ENCODE measurements at places on chromosomes 2 and 18.

DNA sequence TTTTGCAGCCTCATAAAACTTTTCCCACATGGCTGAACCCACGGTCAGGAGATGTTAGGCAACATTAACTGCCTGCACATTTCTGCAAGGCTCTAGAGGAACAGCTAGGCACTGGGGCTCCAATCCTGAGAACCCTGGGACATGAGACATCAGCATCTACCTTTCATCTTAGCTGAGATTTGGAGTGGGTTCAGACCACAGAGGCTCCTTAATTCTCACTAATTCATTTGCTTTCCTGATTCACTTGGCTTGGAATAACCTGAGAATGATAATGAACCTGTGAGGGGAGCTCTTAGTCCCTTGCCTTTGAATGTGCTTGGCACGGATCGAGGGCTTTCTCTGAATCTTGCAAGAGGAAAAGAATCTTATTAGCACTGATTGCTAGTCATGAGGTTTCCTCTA, 266.2 kb downstream of the FIGN start:
- no peak for ATAC-seq

- no peak for ATAC-seq
Measured at GRCh38 chr18:54215069-54215468, 9.4 kb downstream of the MBD2 start.

- no peak for ATAC-seq
Measured at GRCh38 chr2:9392898-9393765, 30.2 kb downstream of the ITGB1BP1 start.

GRCh38 chr18:56990678-56991077, 156.2 kb upstream of the BOD1L2 start:
- ATAC-seq: no peak

DNA sequence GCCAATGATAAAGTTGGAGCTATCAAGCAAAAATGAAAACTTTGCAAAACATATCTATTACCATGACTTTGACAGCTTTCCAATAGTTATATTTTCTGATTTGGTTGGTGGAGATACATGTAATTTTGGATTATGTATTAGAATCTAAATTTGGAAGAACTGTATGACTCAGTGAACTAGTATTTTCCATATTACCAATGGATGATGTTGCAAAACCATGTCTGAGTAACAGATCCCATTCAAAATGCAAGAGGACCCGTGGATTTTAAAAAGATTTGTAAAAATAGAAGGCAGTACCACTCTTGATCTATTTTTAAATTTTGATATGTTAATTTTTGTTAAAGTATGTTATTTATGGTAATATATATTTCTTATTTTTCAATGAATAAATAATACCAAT, 83.0 kb downstream of the TAF4B start:
- no peak for ATAC-seq

GRCh38 chr2:9885036-9885684, 41.9 kb downstream of the TAF1B start:
- ATAC-seq: no peak

GRCh38 chr2:192047315-192048107, 147.2 kb downstream of the TMEFF2 start:
- no peak for ATAC-seq

GRCh38 chr2:57759131-57759530, 287.5 kb upstream of the VRK2 start:
- no peak for ATAC-seq

DNA sequence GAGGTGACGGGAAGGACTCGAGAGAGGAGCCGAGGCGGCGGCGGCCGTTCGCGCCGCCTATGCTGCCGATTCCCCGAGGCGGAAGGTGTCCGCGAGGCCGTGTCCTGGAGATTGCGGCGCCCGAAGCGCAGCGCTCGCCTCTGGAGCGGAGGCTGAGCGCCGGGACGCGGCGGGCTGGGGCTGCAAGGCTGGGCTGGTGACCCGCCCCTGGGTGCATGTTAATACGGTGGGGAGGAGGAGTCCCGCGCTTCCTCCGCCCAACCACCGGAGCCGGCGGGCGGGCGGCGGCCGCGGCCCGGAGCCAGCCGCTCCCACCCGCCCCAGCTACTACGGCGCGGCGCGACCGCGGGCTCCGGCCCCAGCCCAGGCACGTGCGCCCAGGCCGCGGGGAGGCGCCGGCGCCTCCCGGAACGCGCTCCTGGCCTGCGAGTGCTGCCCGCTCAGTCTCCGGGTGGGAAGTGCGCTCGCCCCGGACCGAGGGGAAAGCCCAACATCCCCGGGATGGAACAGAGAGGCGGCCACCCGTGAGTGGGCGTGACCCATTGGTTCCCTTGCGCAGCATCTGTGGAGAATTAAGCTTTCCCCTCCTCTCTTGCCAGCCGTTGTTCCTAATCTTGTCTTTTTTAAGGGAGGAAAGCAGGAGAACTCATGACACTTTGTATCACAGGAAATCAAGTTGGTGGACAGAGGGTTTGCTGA, at the start of gene DLGAP1:
DLGAP1 (minus strand) TSS at position 195 of the 699 bp plus-strand sequence.
- peak; percentile 41 for ATAC-seq

- no peak for ATAC-seq
Measured at GRCh38 chr2:121707920-121708361, 28.7 kb downstream of the NIFK start.

- peak; percentile 22 for ATAC-seq
Measured at GRCh38 chr2:196233805-196234475, 62.6 kb upstream of the STK17B start.

GRCh38 chr2:31660165-31660564, 79.4 kb upstream of the SRD5A2 start:
- ATAC-seq: no peak

GRCh38 chr2:41867553-41867952, 180.3 kb upstream of the PKDCC start:
- ATAC-seq: no peak

DNA sequence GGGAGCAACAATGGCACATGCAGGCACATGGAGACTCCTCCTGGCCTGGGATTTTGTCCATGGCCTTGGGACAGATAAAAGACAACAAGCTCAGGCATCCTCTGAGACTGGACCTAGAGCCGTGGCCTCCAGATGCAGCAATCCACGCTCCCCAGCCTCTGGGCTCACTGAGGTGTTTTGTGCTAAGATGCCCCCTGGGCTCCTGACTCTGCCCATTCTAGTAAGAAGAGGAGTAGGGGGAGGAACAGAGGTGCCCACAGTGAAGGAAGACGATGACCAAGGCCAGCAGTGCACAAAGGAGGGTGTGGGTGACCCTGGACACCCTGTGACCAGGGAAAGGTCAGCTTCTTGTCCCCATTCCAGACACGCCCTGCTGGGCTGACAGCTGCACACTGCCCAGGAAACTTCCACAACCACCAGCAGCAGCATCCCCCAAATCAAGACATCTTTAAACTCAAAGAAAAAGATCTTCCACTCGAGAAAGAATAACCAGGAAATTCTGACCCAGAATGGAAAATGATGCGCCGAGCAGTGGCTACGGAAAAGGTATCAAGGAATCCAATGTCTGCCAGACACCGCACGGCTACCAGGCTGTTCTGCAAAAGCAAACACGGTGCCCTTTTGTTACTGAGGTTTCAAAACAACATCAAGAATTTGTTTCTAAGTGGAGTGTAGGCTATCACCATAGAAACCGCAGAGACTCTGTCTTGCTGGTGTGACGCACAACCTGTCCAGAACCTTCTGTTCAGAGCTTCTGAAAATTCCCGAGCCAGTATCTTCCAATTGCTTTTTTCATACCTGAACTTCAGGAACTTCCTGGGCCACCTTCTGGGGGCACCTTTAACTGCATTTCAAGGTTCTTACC, 65.5 kb downstream of the ZNF516 start:
- ATAC-seq: no peak

GRCh38 chr2:63422556-63422955, 165.7 kb downstream of the WDPCP start:
- no peak for ATAC-seq

GRCh38 chr2:46187112-46187618, 110.0 kb upstream of the EPAS1 start:
- peak; percentile 97 for ATAC-seq

DNA sequence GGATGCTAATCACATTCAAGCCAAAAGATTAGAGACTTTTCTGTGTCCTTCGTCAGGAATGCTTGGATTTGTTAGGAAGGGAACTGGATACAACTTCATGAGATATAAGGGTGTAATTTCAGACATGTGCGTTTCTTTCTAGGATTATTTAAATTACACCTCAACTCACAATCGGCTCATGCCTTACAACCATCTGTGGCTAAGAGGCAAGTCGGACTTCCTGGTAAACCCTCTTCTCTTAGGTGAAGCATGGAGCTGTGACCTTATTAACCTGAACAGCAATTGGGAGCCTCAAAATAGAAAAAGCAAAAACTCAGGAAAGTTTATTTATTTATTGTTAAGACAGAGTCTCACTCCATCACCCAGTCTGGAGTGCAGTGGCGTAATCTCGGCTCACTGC, 61.8 kb downstream of the SEMA4F start:
- ATAC-seq: no peak

DNA sequence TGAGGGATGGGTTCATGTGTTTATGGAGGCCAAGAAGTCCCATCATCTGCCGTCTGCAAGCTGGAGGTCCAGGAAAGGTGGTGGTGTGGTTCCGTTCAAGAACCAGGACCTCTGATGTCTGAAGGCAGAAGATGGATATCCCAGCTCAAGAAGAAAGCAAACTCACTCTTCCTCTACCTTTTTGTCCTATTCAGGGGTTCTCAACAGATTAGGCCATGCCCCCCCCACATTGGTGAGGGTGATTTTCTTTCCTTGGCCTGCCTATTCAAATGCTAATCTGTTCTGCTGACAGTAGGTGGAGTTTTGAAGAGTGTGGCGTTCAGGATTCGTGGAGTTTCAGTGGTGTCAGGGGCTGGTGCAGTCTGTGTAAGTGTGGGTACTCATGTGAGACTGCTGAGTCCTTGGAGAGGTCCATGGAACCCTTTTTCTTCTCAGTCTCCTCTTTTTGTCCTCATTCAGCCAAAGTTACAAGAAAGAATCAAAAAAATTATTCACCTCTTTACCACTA, 5.9 kb downstream of the MSL3B start:
- ATAC-seq: no peak

DNA sequence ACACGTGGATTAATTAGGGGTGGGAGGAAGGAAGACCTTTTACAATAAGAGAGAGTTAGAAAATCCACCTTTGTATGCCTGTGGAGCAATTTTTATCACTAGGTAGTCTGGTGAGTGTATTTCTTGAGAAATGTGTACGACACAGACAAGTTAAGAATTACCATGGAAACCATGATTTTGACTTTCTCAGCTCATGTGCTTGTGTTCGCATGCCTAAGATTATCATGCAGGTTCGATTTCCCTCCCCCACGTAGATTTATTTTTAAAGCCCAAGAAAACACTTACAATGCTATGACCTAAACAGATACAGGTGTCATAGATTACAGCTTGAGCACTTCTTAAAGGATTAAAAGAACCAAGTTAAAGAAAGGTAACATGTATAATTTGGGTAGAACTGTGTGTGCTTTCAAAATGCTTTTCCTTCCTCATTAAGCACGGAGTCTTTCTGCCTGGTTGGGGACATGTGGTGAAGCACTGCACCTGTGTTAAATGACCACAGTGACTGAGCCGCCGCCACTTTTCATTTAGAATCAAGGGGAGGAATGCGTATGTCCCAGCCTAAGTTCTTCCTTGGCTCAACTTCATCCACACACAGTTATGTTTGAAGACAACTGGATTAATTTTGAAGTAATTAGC, 16.6 kb downstream of the SERTAD2 start:
- ATAC-seq: peak; percentile 48
